ENCODE measurements at places on chromosomes 6 and 20. TPM values are rescaled to one million over a fixed set of nuclear protein-coding genes. Genes with fewer than 3 reads are reported as not detected.

Gene SLC22A7
- total RNA-seq, result not detected

Gene TRDN
- total RNA-seq, result 0.20 TPM

Gene TGM3
- 0.13 TPM for total RNA-seq

Gene CPNE5
- total RNA-seq, result 1.7 TPM

Gene SLC25A27
- total RNA-seq, result 33.8 TPM

Gene RAD21L1
- total RNA-seq, result not detected

Gene C6orf15
- not detected for total RNA-seq

Gene IPCEF1
- 1.5 TPM for total RNA-seq

Gene SPTLC3
- 28.5 TPM for total RNA-seq

Gene ASIP
- total RNA-seq, result not detected

Gene BMP2
- total RNA-seq, result 9.2 TPM

Gene DYNLT2
- total RNA-seq, result 2.4 TPM

Gene ULBP2
- total RNA-seq, result 0.23 TPM
